ENCODE measurements at places on chromosomes 1 and 21.

DNA sequence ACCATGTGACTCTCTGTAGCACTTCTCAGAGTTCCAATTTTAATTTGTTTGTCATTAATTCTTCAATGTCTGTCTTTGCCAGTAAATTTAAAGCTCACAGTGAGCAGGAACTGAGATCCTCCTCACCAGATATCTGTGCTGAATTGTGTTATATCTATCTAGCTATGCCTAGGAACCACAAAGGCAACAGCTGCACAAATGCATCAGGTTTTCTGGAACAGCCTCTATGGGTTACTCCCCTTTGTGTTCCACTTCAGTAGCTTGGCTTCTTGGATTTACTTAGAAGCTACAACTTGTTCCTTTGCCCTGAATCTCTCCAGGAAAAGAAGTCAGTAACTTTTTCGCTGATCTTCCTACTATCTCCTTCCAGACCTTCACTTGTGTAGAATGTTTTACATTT, 1237.8 kb upstream of the ADGRL4 start:
- DNase-seq: no peak

GRCh38 chr1:25018110-25018735, 88.1 kb upstream of the RUNX3 start:
- no peak for DNase-seq

- no peak for DNase-seq
Measured at GRCh38 chr1:227317011-227317451, 1.3 kb downstream of the CDC42BPA start.

DNA sequence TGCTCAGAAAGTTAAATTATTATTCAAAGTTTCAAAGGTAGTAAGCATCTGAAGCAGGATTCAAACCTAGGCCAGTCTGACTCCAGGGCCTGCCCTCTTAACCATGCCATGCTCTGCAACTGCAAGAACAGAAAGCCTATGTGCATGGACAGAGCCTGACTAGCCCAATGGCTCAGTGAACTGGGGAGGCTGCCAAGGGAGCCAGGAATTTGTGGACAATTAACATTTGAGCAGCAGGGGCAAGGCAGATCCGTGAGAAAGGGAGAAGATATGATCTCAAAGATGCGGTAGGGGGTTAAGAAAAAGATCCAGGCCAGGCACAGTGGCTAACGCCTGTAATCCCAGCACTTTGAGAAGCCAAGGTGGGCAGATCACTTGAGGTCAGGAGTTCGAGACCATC, 6.5 kb upstream of the ATP1A4 start:
- no peak for DNase-seq

- DNase-seq: no peak
Measured at GRCh38 chr1:48608882-48609281, 136.9 kb upstream of the SPATA6 start.

DNA sequence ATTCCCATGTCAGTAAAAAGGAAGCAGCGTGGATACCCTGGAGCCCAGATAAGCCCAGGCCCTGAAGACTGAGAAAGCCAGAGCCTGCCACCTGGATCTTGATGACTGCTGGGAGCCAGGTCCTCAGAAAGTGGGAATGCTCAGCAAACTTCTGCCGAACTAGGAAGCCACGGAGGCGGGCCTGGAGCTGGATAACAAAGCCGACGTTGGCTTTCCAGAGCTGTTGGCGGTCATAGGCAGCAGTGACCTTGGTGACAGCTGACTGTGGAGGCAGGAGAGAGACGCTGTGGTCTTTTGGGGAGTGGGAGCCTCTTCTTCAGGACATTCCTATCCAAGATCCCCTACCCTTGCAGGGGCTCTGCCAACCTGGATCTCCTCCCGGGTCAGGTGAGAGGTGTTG, 24.4 kb downstream of the IQGAP3 start:
- DNase-seq: no peak

DNA sequence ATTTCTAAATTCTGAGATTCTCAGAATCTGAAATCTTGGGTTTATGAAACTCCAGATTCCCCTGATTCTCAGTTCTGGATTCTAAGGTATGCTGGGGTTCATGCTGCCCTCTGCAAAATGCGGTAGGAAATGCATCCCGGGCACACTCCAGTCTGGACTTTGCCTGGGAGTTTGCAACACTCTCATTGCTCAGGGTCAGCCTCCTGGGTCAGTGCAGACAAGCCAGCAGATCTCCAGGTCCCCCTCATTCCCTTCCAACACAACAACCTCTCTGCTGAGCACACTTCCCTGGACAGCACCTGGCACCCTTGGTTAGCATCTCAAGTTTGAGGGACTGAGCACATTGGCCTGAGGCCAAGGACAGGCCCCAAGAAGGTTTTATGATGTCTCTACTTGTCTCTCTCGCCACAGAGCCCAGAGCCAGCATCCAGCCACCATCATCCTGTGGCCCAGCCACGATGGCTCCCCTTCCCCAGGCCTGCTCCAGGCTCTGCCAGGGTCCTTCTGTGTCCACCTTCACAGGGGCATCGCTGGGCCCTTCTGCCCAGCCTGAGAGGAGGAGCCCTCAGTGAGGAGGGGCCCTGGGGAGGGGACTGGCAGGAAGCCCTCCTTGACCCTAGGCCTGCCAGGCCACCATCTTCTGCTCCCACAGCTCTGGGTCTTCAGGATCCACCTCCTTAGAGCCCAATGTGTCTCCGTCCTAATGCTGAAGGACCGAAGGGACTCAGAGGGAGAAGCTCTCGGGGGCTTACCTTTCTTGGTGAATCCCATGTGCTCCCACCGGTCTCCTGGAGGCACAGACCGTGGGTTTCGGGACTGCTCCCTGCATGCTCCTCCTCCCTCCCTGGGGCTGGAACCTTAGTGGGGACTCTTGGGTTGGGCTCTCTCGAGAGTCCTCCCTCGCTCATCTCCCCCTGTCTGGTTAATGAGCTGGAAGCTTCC, 550.7 kb downstream of the PTPRU start:
- no peak for DNase-seq

DNA sequence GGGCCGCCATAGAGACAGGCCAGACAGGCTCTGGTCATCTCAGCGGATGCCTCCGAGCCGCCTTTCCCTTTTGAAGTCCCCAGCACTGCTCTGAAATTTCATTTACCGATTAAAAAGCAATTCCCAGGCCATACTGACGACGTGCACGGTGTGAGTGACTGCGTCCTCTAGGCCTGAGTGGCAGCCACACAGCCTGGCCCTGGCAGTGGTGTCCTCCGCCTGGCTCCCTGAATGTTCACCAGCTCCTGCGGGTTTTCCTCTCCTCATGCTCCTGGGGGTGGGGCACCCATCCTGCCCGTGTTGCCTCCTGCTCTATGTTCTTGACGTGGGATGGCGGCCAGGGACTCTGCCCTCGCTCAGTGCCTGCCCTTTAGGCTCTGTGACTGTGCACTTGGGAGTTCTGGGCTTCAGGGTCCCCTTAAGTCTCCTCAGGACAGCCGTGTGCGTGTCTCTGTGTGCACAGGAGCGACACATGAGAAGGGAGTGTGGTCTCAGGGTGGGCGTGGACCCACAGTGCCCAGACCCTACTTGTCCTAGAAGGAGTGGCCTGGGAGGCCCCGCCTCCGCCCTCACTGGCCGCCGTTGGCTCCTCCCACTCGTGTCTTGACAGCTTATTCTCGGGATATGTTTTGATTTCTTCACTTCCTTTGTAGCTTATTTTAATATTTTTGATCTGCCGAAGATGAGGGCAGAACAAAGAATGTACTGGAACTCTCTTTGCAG, 3.6 kb downstream of the SKI start:
- DNase-seq: peak; percentile 53

Data from T1000 (cell line).